D341Med (cell line): ENCODE measurements at places on chromosomes 6 and 20.

- DNase-seq: no peak
Observed at GRCh38 chr20:7650086-7650879, 290.0 kb downstream of the HAO1 start.

- no peak for DNase-seq
Observed at GRCh38 chr6:107620732-107621131, 130.8 kb downstream of the SOBP start.

DNA sequence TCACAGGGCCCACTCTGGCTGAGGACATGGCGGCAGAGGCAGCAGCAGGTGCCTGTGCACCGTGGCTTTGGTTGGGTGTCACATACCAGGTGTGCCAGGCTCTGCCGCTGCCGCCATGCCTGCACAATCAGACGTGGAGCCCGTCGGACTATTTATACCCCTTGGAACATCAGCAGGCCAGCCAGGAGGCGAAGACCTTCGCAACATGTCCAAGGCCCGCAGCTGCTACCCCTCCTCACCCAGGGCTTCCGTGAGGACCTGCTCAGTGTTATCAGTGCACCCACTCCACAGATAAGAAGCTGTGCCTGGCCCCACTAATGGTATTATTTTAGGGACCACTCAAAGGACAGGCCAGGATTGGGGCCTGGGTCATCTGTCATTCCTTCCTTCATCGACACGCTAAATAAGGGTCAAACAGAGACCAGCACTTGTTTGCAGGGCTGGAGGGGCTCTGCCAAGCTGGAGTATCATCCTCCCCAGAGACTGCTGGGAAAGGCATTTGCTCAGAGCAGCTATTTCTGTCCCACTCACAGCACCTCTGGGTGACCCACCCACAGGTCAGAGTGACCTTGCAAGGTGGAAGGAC, 109.2 kb downstream of the BMP7 start:
- no peak for DNase-seq

DNA sequence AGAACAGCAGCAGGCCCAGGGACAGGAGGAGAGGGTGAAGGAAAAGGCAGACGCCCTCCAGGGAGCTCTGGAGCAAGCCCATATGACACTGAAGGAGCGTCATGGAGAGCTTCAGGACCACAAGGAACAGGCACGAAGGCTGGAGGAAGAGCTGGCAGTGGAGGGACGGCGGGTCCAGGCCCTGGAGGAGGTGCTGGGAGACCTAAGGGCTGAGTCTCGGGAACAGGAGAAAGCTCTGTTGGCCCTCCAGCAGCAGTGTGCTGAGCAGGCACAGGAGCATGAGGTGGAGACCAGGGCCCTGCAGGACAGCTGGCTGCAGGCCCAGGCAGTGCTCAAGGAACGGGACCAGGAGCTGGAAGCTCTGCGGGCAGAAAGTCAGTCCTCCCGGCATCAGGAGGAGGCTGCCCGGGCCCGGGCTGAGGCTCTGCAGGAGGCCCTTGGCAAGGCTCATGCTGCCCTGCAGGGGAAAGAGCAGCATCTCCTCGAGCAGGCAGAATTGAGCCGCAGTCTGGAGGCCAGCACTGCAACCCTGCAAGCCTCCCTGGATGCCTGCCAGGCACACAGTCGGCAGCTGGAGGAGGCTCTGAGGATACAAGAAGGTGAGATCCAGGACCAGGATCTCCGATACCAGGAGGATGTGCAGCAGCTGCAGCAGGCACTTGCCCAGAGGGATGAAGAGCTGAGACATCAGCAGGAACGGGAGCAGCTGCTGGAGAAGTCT, 25.5 kb downstream of the C20orf173 start:
- DNase-seq: peak; percentile 21

- no peak for DNase-seq
Observed at GRCh38 chr6:82862543-82862942, 203.1 kb downstream of the UBE3D start.

GRCh38 chr6:27970444-27970843, 13.4 kb downstream of the OR2B6 start:
- DNase-seq: no peak

DNA sequence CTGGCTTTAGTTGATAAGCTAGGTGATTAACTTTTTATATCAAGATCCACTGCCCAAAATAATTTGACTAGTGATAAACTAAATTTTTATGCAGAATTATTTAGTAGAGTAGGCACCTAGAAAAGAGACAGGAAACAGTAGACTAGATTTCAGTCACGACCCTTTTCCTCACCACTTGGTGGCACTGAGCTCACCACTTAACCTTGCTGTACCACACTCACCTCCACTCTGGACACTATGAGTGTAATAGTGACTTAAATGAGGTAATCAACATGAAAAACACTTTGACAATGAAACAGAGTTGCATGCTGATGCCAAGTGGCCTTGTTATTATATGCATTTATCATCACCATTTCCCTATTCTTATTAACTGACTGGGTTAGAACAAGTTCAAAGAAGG, 730.4 kb downstream of the KIF16B start:
- no peak for DNase-seq

- no peak for DNase-seq
Observed at GRCh38 chr6:149049230-149049629, 268.3 kb upstream of the TAB2 start.

GRCh38 chr6:73058736-73059135, 166.6 kb downstream of the KHDC1L start:
- DNase-seq: no peak

DNA sequence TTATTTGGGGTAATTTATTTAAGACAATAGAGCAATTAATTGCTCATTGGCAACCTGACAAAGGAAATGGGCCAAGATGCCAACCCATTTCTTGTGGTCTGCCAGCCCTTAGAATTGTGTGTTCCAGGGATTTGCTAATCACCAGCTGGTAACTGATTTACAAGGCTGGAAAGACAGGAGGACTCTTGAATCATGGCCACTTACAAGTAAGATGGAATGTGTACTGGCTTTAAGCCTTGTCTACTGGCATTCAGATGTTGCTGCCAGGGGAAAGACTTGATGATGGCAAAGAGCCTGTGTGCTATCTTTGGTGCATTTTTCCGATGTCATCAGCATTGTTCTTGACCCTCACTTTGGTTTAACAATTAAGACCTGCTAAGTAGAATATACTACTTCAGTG, 91.0 kb downstream of the BCKDHB start:
- no peak for DNase-seq

DNA sequence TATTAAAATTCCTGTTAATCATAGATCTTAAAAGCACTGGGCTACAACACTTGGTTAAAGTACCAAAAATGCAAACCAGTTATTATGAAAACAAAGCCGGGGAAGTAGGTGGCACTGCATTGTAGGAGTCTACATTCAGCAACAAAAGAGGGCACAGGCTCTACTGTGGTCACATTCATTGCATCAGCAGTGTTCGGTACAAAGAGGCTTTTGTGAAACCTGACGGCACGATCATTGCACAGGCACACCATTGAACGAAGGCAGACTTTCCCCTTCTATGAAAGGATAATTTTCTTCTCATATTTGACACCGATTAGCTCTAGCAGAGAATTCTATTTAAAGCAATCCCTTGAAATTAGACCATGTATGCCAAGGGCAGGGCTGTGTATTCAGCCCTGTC, 44.6 kb upstream of the AGPAT4 start:
- DNase-seq: no peak

DNA sequence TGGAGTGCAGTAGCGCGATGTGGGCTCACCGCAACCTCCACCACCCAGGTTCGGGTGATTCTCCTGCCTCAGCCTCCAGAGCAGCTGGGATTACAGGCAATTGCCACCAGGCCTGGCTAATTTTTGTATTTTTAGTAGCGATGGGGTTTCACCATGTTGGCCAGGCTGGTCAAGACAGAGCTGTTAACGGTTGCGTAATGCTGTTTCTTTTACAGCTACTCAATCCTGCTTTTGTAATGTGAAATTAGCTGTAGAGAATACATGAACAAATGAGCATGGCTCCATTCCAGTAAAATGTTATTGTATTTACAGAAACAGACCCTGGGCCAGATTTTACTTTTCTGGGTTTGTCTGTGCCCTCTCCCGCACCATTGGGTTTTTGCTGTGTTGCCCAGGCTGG, 1.9 kb downstream of the PNLDC1 start:
- DNase-seq: no peak

- peak; percentile 65 for DNase-seq
Observed at GRCh38 chr20:45487231-45487635, 17.7 kb downstream of the WFDC2 start.

DNA sequence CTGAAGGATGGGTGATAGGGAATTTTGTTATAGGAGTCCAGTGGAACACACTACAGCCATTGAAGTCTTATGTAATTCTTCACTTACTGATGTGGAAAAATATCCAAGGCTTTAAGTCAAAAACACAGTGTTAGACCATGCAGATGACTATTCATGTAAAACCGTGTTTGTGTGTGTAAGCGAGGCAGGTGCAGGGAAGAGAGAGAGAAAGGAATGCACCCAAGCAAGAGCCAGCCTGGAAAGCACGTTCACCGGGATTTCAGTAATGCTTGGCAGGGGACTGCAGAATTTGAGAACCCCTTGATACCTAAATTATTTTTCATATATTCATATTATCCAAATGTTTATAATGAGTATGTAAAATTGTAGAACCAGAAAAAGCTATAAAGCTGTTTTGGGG, 17.9 kb downstream of the RALGAPA2 start:
- DNase-seq: no peak

GRCh38 chr20:41425180-41425884, 58.7 kb upstream of the EMILIN3 start:
- DNase-seq: no peak

DNA sequence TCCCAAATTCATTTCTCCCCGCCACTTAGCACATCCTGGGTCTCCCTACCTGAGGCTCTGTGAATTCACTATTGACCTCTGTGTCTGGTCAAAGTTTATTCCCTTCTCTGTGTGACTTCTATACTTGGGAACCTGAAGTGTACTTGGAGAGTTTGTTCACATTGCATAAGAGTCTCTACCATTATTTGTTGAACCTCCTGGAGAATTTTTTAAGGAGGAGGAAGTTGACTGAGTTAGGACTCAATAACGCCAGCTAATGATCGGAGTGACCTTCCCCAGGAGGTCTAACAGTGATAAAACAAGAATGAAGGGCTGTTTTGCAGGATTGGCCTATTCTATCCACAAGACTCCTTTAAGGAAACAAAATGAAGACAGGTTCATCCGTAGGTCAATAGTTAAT, 23.6 kb downstream of the STMND1 start:
- no peak for DNase-seq

DNA sequence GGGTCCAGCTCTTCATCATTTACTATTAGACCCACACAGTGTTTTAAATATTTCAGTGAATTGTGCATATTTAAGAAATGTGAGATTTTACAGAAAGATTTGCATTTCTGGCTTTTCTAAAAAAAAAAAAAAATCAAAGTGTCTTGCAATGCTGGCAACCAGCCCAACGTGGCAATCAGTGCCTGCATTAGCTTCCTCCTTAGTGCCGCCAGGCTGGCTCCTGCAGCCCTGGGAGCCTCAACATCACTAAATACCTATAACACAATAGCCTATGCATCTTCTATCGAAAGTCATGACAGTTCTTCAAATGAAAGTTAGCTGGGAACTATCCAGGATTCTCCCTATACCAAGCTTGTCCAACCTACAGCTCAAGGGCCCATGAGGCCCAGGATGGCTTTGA, 9.4 kb upstream of the CD93 start:
- no peak for DNase-seq

GRCh38 chr6:170181338-170181690, 109.6 kb downstream of the DLL1 start:
- peak; percentile 5 for DNase-seq

DNA sequence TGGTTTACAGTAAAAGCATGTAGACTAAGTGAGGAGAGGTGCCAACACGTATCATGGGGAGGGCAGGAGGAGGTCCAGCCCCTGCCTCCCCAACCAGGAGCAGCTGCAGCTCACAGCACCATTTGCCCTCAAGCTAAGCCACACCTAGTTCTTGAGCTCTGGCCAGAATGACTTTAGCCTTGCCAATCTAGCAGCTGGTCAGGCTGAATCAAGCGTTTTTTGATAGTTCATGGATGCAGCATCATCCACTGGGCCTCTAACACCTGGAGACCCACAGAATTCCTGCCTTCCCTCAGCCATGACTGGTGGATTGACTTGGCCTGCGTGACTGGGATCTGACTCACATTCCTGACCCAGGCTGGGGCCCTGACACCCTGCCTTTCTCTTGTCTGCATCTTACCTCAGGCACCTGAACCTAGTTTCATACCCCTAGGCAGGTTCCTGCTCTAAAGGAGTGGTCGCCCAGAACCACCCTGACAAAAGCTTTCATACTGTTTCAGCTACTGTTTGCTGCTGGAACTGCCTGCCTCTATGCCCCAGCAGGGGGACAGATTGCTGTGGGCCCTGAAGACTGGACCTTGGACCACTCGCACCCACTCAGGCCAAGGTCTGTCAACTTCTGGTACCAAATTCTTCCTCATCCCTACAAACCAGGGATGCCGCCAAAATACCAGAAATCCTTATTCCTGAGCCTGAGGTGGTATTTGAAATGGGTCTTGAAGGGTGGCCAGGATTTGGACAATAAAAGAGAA, 122.3 kb downstream of the QRSL1 start:
- DNase-seq: no peak

- no peak for DNase-seq
Observed at GRCh38 chr6:134183844-134184243, 131.4 kb upstream of the SLC2A12 start.

- no peak for DNase-seq
Observed at GRCh38 chr20:62661647-62662046, 19.3 kb downstream of the SLCO4A1 start.

GRCh38 chr6:128250370-128251070, 269.9 kb downstream of the PTPRK start:
- DNase-seq: no peak

DNA sequence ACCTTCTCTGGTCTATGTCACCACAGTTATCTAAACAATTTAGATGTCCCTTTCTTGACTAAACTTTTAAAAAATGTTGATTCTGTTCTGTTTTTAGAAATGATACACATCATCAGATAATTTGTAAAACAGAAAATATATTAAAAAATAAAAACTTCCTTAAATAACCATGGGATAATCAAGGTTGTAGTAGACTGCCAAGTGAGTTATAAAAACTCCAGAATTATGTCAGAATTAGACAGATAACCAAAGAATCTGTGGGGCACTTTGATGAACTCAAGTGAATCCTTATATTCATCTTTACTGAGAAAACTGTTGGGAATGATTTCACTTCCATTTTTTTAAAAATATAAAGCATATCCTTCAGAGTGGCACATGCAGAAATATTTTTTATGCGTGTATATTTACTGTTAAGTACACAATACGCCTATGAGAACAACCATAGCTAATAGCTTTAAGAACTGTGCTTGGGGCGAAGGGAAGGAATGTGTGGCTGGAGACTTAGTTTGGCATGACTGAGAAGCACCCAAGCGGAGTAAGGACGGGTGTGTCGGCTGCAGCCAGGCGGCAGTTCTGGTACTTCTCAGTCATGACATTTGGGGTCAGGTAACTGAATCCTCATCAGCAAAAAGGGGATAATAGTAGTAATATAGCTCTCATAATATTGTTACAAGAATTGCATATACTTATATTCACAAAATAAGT, 604.7 kb upstream of the CITED2 start:
- no peak for DNase-seq

- DNase-seq: no peak
Observed at GRCh38 chr20:11980263-11980662, 62.6 kb downstream of the BTBD3 start.

- DNase-seq: no peak
Observed at GRCh38 chr20:46205349-46205748, 87.2 kb downstream of the CD40 start.

- peak; percentile 66 for DNase-seq
Observed at GRCh38 chr20:62352402-62353288, 14.5 kb downstream of the LAMA5 start.
